ENCODE measurements at places on chromosomes 2 and 18. TPM values are rescaled to one million over a fixed set of nuclear protein-coding genes. Genes with fewer than 3 reads are reported as not detected.

DNA sequence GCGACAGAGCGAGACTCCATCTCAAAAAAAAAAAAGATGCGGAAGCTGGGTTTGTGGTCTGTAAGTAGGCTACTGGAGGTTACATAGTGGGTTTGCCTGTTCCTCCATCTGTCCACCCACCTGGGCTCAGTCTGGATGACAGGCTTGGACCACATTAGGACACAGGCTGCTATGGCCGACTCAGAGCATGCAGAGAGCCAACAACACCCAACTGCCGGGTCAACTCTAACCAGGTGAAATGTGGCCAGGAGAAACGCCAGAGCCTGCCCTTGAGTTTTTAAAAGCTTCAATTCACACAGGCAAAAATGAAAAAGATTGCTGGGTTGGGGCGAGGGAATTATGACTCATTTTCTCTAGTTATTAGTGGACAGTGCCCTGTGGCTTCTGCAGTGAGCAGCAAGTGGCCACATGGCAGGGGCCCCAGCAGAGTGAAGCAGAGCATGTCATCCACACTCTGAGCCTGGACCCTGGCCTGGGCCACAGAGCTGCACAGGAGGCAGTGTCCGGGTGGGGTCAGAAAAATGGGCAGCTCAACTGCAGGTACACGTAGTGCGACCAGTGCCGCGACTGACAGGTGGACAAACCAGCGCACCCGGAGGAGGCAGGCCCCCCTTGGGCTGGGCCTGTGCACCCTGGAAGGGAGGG lies 67.4 kb downstream of the BIN1 start:
- no peak for DNase-seq

GRCh38 chr2:40433736-40434135 lies 18.2 kb downstream of the SLC8A1 start:
- no peak for DNase-seq

GRCh38 chr2:37644191-37644590 lies 27.3 kb downstream of the CDC42EP3 start:
- no peak for DNase-seq

Gene SLC9A4
- total RNA-seq, result not detected

DNA sequence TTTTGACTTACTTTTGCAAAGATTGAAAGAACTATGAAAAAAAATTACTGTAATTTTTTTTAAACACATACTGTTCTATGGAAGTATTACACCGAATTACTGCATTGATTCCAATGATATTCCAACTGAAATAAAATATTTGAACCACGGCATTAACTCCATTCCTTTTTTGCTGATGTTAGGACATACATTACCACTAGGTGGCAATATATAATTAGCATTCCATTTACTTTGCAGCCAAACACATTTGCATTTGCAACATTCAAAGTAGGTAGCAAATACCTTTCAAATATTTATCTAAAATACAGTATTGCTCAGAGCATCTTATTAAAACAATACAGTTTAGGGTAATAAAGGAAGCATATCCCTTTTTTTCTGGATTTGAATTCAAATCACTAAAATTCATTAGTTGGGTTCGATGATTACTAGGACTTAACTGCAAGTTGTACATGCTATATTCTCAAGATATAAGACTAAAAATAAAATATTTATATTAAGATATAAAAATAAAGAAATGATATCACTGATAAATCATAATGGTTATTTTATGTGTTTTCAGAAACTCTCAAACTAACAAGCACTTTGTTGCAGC lies 31.3 kb downstream of the LANCL1 start:
- DNase-seq, result no peak

DNA sequence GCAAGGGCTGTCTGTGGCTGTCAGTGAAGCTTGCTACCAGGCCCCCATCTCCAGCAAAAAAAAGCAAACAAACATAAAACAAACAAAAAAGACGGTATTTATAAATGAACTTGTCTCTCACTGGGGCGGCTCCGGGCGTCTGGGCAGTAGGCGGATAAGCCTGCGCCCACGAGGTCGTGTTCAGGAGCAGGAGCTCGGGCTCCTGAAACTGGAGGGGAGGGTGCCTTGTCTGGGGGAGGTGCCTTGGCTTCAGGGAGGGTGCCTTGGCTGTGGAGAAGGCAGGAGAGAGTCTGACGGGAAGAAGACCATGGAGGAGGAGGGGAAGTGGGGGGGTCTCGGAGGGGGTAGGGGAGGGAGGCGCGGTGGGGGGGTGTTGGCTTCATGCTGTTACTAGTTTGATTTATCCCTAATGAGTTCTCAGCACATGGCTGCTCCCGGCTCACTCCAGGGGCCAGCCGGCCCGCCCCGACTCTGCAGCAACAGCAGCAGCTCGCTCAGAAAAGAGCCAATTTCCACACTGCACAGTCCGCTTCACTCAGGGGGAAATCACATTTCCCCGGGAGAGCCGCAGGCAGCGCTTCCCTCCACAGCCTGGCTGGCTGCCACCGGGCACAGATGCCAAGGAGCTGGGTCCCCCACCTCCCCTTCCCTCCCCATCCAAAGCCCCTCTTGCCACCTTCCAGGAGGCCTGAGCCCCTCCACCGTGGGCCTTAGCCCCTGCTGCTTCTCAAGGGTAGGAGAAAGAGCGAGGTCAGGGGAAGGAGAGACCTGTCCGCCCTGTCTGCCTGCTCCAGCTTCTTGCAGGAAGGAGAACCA lies 38.7 kb downstream of the PSD4 start:
- DNase-seq, result no peak

Gene C2orf42
- 10.9 TPM for total RNA-seq
